ENCODE measurements at places on chromosomes 3 and 15.

GRCh38 chr15:84810073-84810840, 6.9 kb upstream of the ALPK3 start:
- no peak for DNase-seq

- DNase-seq, result no peak
These were observed 63.2 kb upstream of the RASGRP1 start for GRCh38 chr15:38627689-38628277.

DNA sequence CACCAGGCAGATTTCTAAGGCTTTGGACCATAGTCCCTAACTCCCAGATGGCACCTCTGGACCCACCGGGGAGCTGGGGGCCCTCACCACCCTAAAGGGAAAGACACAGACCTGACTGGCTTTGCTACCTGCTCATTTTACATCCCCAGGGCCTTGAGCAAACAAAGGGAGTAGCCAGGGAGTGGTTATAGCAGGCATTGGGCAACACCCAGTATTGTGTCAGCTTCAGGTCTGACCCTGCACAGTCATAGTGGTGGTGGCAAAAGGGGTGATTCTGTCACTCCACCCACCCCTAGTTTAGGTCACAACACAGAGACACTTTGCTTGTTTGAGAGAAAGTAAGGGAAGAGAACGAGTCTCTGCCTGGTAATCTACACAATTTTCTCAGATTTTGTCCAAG, 352.5 kb downstream of the DIPK2A start:
- no peak for DNase-seq

GRCh38 chr3:127668906-127669305, 3.8 kb upstream of the ABTB1 start:
- peak; percentile 0 for DNase-seq

GRCh38 chr3:54324103-54324502, 201.8 kb downstream of the CACNA2D3 start:
- DNase-seq, result no peak

- no peak for DNase-seq
These were observed 113.7 kb downstream of the GREM1 start for GRCh38 chr15:32831485-32831884.

GRCh38 chr3:5298453-5298852, 110.9 kb downstream of the EDEM1 start:
- no peak for DNase-seq

DNA sequence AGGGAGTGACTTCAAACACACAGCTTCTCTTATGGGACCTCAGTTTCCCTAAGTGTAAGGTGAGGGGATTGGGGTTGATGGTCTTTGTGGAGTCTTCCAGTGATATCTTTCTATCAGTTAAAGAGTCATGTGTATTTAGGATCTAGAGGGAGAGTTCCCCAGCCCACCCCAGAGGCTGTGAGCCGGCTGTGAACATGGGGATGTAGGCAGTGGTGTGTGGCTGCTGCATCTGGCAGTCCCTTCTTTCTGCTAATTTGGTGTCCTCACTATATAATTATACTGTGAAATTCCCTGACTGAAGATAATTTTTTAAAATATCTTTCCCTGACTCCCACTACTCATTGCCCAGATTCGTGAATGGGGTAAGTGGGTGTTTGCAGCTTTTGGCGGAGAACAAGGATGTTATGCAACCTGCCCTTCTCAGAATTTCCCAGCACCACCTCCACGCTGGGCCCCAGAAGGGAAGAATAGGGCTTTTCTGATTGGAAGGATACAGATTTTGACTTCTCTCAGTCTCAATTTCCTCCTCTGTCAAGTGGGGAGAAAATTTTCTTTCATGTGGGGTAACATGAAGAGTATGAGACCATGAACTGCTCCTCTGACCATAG, 79.0 kb upstream of the RASGRF1 start:
- DNase-seq, result no peak

DNA sequence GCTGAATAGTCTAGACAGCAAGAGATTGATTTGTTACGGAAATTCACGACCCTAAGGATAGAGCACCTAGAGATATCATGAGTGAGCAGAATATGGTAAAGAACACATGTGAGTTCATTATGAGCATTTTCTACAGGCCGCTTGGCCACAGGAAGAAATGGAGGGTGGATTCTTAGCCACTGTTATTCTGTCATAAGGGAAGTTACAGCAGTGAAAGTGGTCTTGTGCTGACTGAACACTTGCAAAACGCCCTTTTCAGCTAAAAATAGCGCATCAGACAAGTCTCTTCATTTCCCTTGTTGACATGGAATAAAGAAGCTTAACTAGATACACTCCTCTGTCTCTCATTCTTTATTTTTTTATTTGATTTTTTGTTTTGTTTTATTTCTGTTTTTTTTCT, 19.8 kb downstream of the DGKG start:
- no peak for DNase-seq

GRCh38 chr15:72464251-72464650, 9.9 kb upstream of the ARIH1 start:
- DNase-seq, result no peak

DNA sequence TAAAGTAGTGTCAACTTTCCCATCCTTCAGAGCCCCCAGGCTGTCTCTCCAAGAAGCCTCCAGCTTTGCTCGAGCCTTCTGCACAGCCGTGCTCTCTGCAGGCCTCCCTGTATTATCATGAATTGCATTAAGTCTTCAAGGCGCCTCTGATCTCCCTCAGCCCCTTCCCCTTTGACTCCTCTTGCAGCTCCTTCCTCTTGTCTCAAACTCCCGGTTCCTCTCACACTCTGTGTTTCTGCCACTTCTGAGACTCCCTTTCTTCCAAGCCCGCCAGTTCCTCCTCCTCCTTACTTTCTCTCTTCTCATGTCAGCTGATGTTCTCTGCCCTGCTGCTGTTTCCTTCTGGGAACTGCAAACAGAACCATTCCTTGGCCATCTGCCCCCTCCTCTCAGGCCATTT, 418.8 kb downstream of the EPHB1 start:
- no peak for DNase-seq

- no peak for DNase-seq
These were observed 67.4 kb upstream of the RPL35A start for GRCh38 chr3:197882586-197882985.

Data from activated naive CD4-positive, alpha-beta T cell treated with anti-CD3 and anti-CD28 coated beads, Interleukin-2, amount 50 U/mL, for 16 hours (primary cell).